Skeletal muscle cell (primary cell): ENCODE measurements at places on chromosomes 11 and 22.

DNA sequence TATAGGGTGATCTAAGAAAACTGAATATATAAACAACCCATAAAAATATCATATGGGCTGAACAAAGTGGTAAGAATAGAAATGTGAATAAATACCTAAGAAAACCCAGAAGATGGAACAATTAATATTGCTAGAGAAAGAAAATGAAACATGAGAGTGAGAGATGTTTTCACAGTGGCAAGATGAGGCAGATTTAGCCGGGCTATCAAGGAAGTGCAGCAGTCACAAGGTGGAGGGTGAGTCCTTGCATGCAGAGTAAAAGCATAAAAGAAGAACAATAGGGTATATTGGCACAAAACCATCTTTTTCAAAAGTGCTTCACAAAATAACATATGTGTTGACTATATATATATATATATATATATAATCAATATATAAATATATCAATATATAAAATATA, 49.6 kb downstream of the NOX4 start:
- DNase-seq: no peak

- no peak for DNase-seq
Observed at GRCh38 chr22:42932857-42933484, 75.9 kb upstream of the ARFGAP3 start.

DNA sequence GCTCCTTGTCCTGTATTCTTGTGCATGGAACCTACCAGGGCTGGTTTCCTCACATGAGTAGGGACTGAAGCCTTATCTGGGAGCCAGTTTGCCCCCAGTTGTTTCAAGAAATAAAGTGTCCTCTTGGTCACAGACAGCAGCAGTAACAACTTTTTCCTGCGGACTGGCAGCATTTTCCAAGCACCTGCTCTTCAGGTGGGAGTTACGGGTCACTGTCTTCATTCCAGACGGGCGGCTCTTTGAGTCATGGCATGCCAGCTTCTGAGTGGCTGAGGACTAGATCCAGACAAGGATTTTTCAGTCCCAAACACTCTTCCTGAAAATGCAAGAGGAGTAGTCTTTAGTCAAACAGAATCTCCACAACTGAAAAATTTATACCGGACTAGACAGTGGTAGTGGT, 2.7 kb upstream of the CD44 start:
- DNase-seq: no peak

DNA sequence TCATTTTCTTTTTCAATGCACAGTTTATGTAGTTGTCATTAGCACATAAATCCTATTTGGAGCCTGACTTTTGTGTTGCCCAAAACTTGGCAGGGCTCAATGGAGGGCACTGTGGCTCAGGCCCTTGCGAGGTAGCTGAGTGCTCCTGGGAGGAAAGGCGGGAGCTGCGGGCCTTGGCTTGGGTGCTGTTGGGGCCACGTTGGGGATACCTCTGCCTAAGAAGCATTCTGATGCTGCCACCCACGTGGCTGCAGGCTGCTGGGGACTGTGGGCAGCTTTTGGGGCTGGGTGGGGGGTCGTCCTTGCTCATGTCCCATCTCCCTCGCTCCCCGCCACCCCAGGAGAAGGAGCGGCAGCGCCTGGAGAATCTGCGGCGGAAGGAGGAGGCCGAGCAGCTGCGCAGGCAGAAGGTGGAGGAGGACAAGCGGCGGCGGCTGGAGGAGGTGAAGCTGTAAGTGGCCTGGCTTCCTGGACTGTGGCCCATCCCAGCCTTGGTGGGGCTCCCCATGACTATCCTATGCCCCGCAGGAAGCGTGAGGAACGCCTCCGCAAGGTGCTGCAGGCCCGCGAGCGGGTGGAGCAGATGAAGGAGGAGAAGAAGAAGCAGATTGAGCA, 20.9 kb downstream of the INCENP start:
- no peak for DNase-seq

- no peak for DNase-seq
Observed at GRCh38 chr11:47261291-47261800, 3.5 kb downstream of the NR1H3 start.

- no peak for DNase-seq
Observed at GRCh38 chr11:75526192-75526541, 426 bp upstream of the GDPD5 start.

GRCh38 chr11:61356706-61357105, 5.0 kb downstream of the CYB561A3 start:
- DNase-seq: no peak

DNA sequence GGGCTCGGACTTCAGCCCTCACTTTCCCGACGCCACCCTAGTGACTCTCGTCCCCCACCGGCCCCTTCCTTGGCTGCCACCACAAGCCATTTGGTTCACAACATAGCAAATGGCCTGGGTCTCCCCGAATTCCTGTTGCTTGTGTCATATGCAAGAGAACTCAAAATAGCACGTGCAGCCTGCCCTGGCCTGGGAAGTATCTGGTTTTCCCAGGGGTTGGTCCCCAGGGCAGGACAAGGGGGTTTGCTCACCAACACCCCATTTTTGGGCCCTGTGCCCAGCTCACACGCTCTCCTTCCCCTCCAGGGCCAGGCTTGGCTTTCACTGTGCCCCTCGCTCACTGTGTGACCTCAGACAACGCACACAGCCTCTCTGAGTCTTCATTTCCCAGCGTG, 12.8 kb upstream of the TPCN2 start:
- peak; percentile 30 for DNase-seq

GRCh38 chr11:17015627-17016126, 1.5 kb upstream of the PLEKHA7 start:
- DNase-seq: peak; percentile 30
